ENCODE measurements at places on chromosomes 12 and 14. TPM values are rescaled to one million over a fixed set of nuclear protein-coding genes. Genes with fewer than 3 reads are reported as not detected.

DNA sequence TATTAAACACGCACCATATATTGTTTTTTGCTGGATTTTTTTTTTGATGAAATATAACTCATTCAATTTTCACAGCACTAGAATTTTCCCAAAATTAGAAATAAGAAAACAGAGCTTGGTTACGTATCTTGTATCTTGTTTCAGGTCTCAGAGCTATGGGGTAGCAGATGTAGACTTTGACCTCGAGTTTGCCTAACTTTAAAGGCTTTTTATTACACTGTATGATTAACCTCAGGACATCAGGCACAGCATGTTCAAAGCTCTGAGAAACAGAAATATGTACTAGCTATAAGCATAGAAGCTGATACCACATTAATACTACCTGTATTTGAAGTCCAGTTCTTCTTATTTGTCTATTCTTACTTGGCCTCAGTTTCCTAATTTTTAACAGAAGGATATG is 171.9 kb upstream of the KITLG start:
- H3K27ac ChIP-seq, result no peak overlapping the region
- no peak overlapping the region for H3K4me3 ChIP-seq
- H3K27me3 ChIP-seq, result no peaks in the 10 kb centered on the region
- no peaks in the 10 kb centered on the region for H3K4me1 ChIP-seq
- DNase-seq, result no peak
- no peaks in the 10 kb centered on the region for H3K36me3 ChIP-seq

DNA sequence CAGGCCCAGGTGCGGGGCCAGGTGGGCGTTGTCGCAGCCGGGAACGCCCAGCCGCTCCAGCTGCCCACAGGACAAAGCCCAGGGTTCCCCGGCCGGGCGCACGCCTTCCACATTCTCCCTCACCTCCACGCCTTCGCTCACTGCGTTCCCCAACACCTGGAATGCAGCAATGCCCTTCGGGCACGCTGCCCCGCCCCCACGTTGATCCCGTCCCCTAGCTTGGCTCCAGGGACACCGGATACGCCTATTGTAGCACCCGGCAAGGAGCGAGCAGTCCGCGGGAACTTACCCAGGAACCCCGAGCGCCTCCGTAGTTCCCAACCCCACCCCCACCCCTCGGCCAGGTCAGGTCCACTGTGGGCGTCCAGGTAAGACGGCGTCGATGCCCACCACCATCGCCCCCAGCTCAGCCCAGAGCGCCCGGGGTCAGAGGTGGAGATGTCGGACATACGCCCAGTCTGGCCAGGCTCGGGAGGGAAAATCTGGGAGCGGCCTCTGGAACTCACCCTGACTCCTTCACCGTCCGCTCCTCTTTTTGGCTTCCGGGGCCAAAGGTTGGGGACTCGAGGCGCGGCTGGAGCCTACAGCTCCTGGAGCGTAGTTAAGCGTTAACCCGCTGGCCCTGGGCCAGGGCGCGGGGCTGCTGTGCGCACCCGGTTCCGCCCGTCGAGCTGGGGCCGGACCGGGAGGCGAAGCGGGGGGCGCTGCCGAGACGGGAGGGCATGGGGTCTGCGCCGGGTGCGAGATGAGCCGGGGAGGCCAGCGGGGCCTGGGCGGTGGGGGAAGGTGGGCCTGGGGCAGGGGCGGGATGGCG is 594 bp upstream of the CEP170B start:
- peaks cover 4% of the 10 kb centered on the region for H3K4me1 ChIP-seq
- peak; percentile 82 for DNase-seq
- no peak overlapping the region for H3K27ac ChIP-seq
- H3K27me3 ChIP-seq, result no peaks in the 10 kb centered on the region
- H3K36me3 ChIP-seq, result no peaks in the 10 kb centered on the region
- H3K4me3 ChIP-seq, result peak overlapping the region; percentile 45

DNA sequence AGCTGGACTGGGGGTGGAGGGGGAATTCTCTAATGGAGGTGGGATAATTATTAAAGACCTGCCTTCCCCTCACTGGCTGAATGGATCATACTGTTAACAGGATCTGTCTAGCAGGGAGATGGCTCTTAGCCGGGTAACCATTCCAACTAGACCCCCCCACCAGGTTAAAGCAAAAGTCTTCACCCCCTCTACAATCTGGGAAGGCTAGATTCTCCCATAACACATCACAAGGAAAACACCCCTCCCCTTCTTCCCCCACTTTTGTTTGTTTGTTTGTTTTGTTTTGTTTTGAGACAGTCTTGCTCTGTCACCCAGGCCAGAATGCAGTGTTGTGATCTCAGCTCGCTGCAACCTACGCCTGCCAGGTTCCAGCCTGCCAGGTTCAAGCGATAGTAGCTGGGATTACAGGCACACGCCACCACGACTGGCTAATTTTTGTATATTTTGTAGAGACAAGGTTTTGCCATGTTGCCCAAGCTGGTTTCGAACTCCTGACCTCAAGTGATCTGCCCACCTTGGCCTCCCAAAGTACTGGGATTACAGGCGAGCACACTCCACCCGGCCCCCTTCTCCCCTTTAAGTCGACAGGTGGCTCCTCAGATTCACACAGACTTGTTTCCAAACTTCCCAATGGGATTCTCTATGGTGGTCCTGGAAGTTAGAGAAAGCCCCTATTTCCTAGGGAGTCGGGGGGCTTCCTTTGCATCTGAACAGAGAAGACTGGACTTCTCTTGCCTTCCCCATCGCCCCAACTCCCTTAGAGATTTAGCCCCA is 3.5 kb upstream of the BAZ2A start:
- H3K4me3 ChIP-seq, result peak overlapping the region; percentile 84
- DNase-seq, result no peak
- peaks cover 1% of the 10 kb centered on the region for H3K36me3 ChIP-seq

- H3K36me3 ChIP-seq, result no peaks in the 10 kb centered on the region
- no peaks in the 10 kb centered on the region for H3K27me3 ChIP-seq
- no peaks in the 10 kb centered on the region for H3K4me1 ChIP-seq
- H3K4me3 ChIP-seq, result no peak overlapping the region
- H3K27ac ChIP-seq, result no peak overlapping the region
- no peak for DNase-seq
Observed at GRCh38 chr12:25101092-25101445, 93.9 kb downstream of the DNAI7 start.

Gene NID2
- 56.6 TPM for total RNA-seq

- no peaks in the 10 kb centered on the region for H3K4me1 ChIP-seq
- H3K4me3 ChIP-seq, result no peak overlapping the region
- H3K27ac ChIP-seq, result no peak overlapping the region
- no peak for DNase-seq
- H3K27me3 ChIP-seq, result peaks cover 1% of the 10 kb centered on the region
- H3K36me3 ChIP-seq, result no peaks in the 10 kb centered on the region
Observed at GRCh38 chr14:101315802-101316296, 245.4 kb upstream of the DIO3 start.

Gene KRT72
- total RNA-seq, result not detected

Gene SERPINA1
- 23.1 TPM for total RNA-seq

Gene CLEC7A
- total RNA-seq, result 25.8 TPM

GRCh38 chr12:64469455-64470142 is 17.7 kb downstream of the TBK1 start:
- H3K4me3 ChIP-seq, result no peak overlapping the region
- H3K4me1 ChIP-seq, result no peaks in the 10 kb centered on the region
- H3K36me3 ChIP-seq, result peaks cover 6% of the 10 kb centered on the region
- no peak for DNase-seq
- H3K27ac ChIP-seq, result peak overlapping the region; percentile 17

Gene ALG10B
- 5.3 TPM for total RNA-seq

- no peaks in the 10 kb centered on the region for H3K27me3 ChIP-seq
- H3K36me3 ChIP-seq, result no peaks in the 10 kb centered on the region
- DNase-seq, result no peak
- H3K4me1 ChIP-seq, result no peaks in the 10 kb centered on the region
- H3K4me3 ChIP-seq, result no peak overlapping the region
Observed at GRCh38 chr12:81128930-81129554, 51.2 kb downstream of the ACSS3 start.

DNA sequence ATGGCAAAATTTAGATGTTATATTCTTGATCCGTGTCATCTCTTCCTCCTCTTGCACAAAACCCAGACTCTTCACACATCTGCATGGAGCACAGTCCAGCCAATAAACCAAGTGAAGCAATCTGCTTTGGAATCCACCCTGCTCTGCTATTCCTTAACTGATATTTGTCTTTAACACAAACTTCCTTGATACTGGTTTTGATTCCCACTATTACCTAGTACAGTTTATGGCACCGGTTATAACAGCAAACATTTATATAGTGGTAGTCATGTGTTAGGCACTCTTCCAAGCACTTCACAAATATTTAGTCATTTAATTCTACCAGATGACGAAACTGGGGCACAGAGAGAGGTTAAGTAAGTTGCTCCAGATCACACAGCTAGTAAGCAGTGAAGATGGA is 12.5 kb downstream of the STYK1 start:
- no peaks in the 10 kb centered on the region for H3K4me1 ChIP-seq
- no peak overlapping the region for H3K27ac ChIP-seq
- H3K36me3 ChIP-seq, result no peaks in the 10 kb centered on the region
- H3K4me3 ChIP-seq, result no peak overlapping the region
- no peaks in the 10 kb centered on the region for H3K27me3 ChIP-seq

DNA sequence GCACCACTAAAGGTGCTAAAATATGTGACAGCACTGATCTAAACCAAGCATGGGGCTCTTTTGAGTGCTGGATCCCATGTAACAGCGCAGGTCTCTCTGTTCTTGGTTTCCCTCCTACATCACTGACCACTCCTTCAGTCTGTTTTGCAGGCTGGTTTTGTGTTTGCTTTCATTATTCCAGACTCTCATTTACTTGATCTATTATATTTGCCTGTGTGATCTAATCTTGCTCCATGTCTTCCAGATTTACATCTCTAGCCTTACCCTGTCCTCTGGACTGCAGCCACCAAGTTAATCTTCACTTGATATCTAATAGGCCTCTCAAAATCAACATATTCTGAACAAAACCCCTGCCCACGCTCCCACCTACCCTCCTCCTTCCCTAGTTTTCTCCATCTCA is 8.6 kb downstream of the GLIPR1 start:
- H3K36me3 ChIP-seq, result peaks cover 8% of the 10 kb centered on the region
- no peak overlapping the region for H3K4me3 ChIP-seq
- DNase-seq, result no peak
- H3K27me3 ChIP-seq, result no peaks in the 10 kb centered on the region
- peaks cover 5% of the 10 kb centered on the region for H3K4me1 ChIP-seq
- peak overlapping the region; percentile 70 for H3K27ac ChIP-seq

Gene RPGRIP1
- total RNA-seq, result 0.39 TPM

GRCh38 chr14:24392325-24393091 is 6.3 kb upstream of the NYNRIN start:
- no peak overlapping the region for H3K4me3 ChIP-seq
- no peaks in the 10 kb centered on the region for H3K27me3 ChIP-seq
- no peak for DNase-seq

Gene SLC35F4
- total RNA-seq, result not detected

GRCh38 chr12:31300341-31300740 is 25.6 kb downstream of the SINHCAF start:
- no peak for DNase-seq
- H3K4me1 ChIP-seq, result no peaks in the 10 kb centered on the region
- no peak overlapping the region for H3K4me3 ChIP-seq

DNA sequence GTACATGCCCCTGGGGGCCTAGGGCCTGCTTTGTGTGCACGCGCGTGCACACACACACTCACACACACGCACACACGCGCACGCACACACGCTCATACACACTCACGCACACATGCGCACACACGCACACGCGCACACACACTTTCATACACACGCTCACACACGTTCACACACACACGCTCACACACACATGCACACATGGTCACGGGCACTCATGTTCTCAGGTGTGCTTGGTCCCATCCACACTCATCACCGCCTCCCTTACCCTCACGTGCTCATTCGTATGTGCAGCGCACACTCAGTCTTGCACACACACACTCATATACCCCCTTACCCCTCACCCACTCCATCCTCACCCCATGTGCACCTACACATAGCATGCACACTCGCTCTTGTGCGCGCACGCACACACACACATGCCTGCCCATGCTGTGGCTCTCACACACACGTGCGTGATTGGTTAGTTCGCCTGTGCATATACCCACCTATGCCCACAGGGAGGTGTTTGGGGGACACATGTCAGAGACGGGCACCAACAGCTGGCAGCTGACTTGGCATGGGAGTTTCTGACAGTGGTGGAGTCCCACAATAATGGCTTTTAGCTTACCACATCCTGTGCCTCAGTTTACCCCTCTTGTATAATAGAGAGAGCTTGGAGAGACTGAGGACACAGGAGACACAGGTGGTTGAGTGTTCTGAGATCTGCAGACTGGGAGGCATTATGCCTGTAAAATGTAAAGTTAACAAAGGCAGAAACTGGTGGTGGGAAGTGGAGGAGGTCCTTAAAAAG is 28.7 kb downstream of the TSPAN9 start:
- no peak overlapping the region for H3K27ac ChIP-seq
- no peaks in the 10 kb centered on the region for H3K36me3 ChIP-seq
- H3K27me3 ChIP-seq, result no peaks in the 10 kb centered on the region
- no peak overlapping the region for H3K4me3 ChIP-seq
- H3K4me1 ChIP-seq, result no peaks in the 10 kb centered on the region
- no peak for DNase-seq

Gene PLD4
- total RNA-seq, result 1.7 TPM

GRCh38 chr14:31320922-31321766 is 99.2 kb downstream of the HEATR5A start:
- H3K27ac ChIP-seq, result peak overlapping the region; percentile 57
- no peak for DNase-seq
- H3K27me3 ChIP-seq, result no peaks in the 10 kb centered on the region
- H3K4me3 ChIP-seq, result no peak overlapping the region

Gene RTN1
- total RNA-seq, result 42.4 TPM

Gene GOLGA5
- total RNA-seq, result 32.7 TPM

Gene EGLN3
- 46.7 TPM for total RNA-seq

DNA sequence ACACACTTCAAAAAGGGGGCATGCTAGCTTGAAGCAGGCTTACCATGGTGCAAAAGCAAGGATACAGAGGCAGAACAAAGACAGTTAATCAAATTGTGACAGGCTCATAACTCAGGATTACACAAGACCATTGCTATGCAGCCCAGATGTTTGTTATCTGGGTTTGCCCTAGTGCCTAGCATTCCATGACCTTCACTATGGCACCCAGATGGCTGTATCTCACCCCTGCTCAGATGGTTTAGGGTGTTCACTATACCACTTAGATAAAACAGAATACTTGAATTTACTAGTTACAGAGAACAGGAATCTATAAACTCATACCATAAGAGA is 56.2 kb downstream of the SDR9C7 start:
- H3K4me1 ChIP-seq, result no peaks in the 10 kb centered on the region
- peaks cover 2% of the 10 kb centered on the region for H3K27me3 ChIP-seq
- DNase-seq, result no peak
- H3K36me3 ChIP-seq, result no peaks in the 10 kb centered on the region

Gene APAF1
- 14.3 TPM for total RNA-seq

Gene DBX2
- total RNA-seq, result 0.19 TPM

Gene GLIPR1L2
- total RNA-seq, result 0.94 TPM

- H3K27ac ChIP-seq, result no peak overlapping the region
- no peak for DNase-seq
- H3K4me1 ChIP-seq, result no peaks in the 10 kb centered on the region
- H3K36me3 ChIP-seq, result no peaks in the 10 kb centered on the region
- no peak overlapping the region for H3K4me3 ChIP-seq
- no peaks in the 10 kb centered on the region for H3K27me3 ChIP-seq
Observed at GRCh38 chr12:131753005-131753404, 42.1 kb downstream of the SFSWAP start.

Gene ZFHX2
- total RNA-seq, result 4.0 TPM

GRCh38 chr12:24950231-24950834 is 1.4 kb upstream of the BCAT1 start:
- no peaks in the 10 kb centered on the region for H3K36me3 ChIP-seq
- no peak for DNase-seq
- no peaks in the 10 kb centered on the region for H3K27me3 ChIP-seq
- H3K4me1 ChIP-seq, result no peaks in the 10 kb centered on the region
- no peak overlapping the region for H3K4me3 ChIP-seq
- no peak overlapping the region for H3K27ac ChIP-seq

GRCh38 chr14:91048265-91048664 is 12.2 kb downstream of the RPS6KA5 start:
- no peaks in the 10 kb centered on the region for H3K4me1 ChIP-seq
- DNase-seq, result no peak
- H3K27me3 ChIP-seq, result no peaks in the 10 kb centered on the region
- no peak overlapping the region for H3K27ac ChIP-seq
- no peak overlapping the region for H3K4me3 ChIP-seq
